ENCODE measurements at places on chromosomes 12 and 14.

DNA sequence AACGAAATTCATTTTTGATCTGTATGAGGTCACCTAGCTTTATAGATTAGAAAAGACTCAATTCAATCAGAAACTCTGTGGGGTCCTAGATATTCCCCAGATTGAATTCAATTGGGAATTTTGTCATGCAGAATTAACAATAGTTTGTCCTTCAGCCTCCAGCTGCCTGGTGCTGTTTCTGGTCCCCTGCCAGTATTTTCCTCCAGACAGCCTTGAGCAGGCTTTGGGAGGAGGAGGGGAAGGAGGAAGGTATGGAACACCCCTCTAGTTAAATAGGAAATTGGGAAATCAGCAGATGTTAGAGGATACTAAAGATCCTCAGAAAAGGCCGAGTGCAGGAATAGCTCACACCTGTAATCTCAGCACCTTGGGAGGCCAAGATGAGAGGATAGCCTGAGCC is 10.6 kb downstream of the GRIP1 start:
- no peak for DNase-seq

- no peak for DNase-seq
Observed at GRCh38 chr12:103779410-103780092, 61.5 kb downstream of the NT5DC3 start.

DNA sequence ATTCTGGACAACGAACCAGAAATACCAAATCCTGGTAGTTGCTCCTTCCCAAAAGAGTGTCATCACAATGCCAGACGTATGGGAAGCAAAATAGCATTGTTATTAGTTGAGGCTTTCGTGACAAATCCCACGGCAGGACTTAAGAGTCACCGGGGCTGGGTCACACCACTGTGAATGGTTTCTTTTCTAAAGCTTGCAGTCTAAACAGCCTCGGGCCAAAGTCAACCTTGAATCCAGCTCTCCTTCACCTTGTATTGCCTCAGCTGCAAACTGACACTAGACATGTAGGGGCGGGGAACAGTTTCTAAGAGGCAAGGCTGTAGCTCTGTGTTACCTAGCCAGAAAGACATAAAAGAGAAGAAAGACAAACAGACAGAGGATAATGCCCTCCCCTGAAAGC is 734.8 kb downstream of the MED13L start:
- no peak for DNase-seq

DNA sequence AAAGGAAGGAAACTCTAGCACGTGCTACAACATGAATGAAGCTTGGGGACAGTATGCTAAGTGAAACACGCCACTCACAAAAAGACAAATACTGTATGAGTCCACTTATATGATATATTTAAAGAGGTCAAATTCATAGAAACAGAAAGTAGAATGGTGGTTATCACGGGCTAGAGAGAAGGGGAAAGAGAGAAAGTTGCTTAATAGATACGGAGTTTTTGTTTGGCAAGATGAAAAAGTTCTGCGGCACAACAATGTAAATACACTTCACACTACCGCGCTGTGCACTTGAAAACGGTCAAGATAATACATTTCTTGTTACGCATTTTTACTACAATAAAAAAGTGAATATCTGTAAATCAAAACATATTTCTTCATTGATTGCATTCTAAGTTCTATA is 37.3 kb downstream of the FBLN5 start:
- DNase-seq, result no peak

DNA sequence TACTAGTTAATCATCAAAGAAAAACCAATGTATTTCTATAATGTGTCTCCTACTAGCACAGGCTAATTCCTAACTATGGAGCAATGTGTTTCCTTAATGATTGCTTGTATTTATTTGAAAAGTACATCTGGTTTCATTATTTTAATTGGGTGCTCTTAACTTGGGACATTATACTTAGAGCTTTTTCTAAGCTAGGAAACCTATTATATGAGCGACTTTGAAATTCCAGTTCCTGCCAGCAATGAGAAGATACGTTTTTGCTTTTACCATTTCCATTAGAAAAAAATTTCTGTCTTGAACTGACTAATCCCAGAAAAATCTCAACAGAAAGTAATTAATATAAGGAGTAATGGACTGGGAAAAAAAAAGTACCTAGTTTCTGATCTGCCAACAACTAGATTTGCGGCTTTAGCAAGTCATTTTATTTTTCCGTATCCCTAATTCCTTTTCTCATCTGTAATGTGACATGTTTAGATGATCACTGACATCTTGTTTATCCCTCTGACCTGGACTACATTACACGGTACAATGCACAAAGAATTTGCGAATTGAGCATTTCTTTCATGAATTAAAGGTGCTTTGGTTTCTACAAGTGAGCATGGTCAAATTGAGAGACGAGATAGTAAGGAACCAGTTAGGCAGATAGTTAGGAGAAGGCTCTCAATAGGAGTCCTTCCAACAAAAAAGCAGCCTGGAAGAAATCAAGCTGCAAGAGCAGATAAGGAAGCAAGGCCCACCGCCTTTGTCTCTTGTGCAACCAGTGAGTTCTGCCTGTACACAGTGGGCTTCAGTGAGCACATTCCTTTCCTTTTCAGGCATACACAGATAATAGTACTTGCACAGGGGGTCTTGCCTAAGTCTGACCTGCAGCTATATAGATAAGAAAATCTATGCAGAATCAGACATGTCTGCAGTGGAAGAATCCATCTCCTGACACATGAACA is 1765.0 kb upstream of the FLRT2 start:
- DNase-seq, result no peak

- no peak for DNase-seq
Observed at GRCh38 chr14:72828604-72829003, 65.3 kb downstream of the DPF3 start.

DNA sequence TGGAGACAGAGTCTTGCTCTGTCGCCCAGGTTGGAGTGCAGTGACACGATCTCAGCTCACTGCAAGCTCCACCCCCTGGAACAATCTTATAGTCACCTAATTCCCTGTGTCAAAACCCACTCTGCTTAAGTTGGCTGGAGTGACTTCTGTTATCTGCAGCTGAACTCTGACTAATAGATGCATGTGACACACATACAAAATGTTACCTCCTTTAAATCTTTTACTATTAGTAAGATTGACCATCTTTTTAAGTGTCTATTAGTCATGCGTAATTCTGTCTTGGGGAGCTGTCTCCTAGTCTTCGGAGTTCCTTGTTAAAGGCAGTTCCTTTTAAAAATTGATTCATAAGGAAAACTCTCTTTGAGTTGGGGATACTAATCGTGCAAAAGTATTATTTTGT is 7.4 kb downstream of the IFI27L1 start:
- DNase-seq, result no peak

GRCh38 chr14:41830714-41831406 is 224.2 kb downstream of the LRFN5 start:
- DNase-seq, result no peak

DNA sequence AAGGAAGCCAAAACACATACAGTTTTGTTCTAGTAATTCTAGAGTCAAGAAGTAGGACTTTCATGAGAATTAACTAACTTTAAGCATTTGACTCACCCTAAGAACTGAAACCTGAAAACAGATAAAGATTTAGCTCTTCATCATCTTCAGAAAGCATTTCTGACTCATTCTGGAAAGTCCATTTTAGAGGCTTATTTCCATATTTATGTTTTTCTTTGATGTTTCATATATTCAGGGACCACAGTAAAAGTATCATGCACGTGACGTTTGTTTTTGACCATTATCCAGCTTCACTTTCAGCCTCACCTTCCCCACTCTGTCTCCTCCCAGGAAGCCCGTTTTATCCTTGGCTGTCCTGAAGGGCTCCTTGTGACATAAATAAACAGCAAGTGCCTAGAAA is 79.2 kb downstream of the MDGA2 start:
- no peak for DNase-seq
